CD4-positive, alpha-beta memory T cell (primary cell): ENCODE measurements at places on chromosomes 3 and 15. TPM values are rescaled to one million over a fixed set of nuclear protein-coding genes. Genes with fewer than 3 reads are reported as not detected.

Gene ACOX2
- not detected for total RNA-seq

Gene C3orf22
- not detected for total RNA-seq

Gene RSL24D1
- total RNA-seq: 107 TPM

Gene SLC12A8
- not detected for total RNA-seq

Gene CHL1
- not detected for total RNA-seq

Gene TRIM59
- total RNA-seq: 28.3 TPM

Gene LOXL1
- 2.1 TPM for total RNA-seq

Gene WWTR1
- total RNA-seq: 1.1 TPM

Gene CCDC54
- not detected for total RNA-seq

Gene MEGF11
- not detected for total RNA-seq

Gene DUOXA1
- 0.97 TPM for total RNA-seq

Gene KBTBD12
- not detected for total RNA-seq

Gene SNTN
- total RNA-seq: not detected

Gene OXTR
- 0.94 TPM for total RNA-seq

Gene GRK7
- total RNA-seq: 0.25 TPM

Gene SCN11A
- total RNA-seq: 0.08 TPM

Gene TGM5
- not detected for total RNA-seq

Gene CLDN16
- not detected for total RNA-seq

Gene PIF1
- total RNA-seq: 0.58 TPM

Gene CCR4
- total RNA-seq: 101 TPM

Gene UBE2Q2
- total RNA-seq: 42.9 TPM

Gene CALML4
- 5.1 TPM for total RNA-seq

Gene STAB1
- total RNA-seq: 13.9 TPM

Gene POU1F1
- not detected for total RNA-seq

Gene CCDC71
- 31.6 TPM for total RNA-seq

Gene GOLGA8S
- 0.30 TPM for total RNA-seq

Gene ERICH6
- total RNA-seq: not detected

Gene PLCH1
- not detected for total RNA-seq

Gene MEX3B
- total RNA-seq: 1.6 TPM

Gene FBXL22
- total RNA-seq: 2.2 TPM

Gene CCR8
- total RNA-seq: 5.3 TPM

Gene PRTG
- not detected for total RNA-seq

Gene FOXB1
- total RNA-seq: 0.14 TPM

Gene MORC1
- total RNA-seq: not detected

Gene ASB14
- not detected for total RNA-seq

Gene ADCY5
- total RNA-seq: not detected

Gene SPTBN5
- total RNA-seq: 2.4 TPM

Gene DUOXA2
- not detected for total RNA-seq

Gene TMEM40
- total RNA-seq: not detected

Gene SEMA3F
- total RNA-seq: not detected

Gene CHRNA3
- not detected for total RNA-seq

Gene HCLS1
- 336 TPM for total RNA-seq

Gene ARMC8
- 72.6 TPM for total RNA-seq

Gene RARRES1
- total RNA-seq: not detected
